Activated CD4-positive, alpha-beta T cell treated with anti-CD3 and anti-CD28 coated beads for 1 hour (primary cell): ENCODE measurements at places on chromosomes 3 and 15.

GRCh38 chr3:193865339-193865738 is 270.6 kb upstream of the HES1 start:
- DNase-seq, result no peak

- no peak for DNase-seq
These were observed 36.2 kb downstream of the ZPLD1 start for GRCh38 chr3:102471001-102471400.

DNA sequence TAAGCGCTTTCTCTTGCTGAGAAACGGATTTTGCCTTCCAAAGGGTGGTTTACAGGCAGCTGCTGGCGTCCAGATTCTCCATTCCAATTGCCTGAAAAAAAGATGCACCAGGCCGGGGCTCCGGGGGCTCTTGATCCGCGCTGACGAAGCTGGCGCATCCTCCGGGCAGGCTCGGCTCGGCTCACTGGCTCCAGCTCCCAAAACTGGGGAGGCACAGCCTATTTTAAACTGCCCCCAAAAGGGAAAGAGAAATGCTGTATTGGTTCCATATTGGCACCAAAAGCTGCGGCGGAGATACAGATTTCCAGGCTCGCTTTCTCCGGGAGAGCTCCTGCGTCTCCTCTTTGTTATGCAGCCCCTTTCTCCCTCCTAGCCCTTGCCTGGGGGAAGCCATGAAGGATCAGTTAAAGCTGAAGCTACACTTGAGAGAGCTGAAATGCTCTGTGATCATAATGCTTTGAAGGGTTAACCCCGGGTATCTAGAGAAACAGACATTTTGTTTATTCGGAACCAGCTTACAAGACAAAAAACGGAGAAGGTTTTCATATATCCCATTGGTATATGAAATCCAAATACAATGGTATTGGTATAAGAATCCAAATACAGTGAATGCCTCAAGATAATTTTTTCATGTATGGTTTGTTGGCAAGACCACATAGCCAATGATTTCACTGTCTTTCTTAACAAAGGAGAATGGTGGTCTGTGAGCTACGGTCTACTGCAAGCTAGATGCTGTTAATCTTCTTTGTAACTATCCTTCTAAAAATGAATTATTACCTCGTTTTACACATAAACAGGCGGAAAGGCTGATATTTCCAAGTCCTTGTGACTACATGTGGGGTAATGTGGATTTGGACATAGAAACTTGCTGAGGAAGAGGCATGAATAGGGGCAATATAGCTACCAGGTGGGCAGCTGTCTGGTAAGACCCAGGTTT is 693 bp downstream of the CD200 start:
- no peak for DNase-seq

DNA sequence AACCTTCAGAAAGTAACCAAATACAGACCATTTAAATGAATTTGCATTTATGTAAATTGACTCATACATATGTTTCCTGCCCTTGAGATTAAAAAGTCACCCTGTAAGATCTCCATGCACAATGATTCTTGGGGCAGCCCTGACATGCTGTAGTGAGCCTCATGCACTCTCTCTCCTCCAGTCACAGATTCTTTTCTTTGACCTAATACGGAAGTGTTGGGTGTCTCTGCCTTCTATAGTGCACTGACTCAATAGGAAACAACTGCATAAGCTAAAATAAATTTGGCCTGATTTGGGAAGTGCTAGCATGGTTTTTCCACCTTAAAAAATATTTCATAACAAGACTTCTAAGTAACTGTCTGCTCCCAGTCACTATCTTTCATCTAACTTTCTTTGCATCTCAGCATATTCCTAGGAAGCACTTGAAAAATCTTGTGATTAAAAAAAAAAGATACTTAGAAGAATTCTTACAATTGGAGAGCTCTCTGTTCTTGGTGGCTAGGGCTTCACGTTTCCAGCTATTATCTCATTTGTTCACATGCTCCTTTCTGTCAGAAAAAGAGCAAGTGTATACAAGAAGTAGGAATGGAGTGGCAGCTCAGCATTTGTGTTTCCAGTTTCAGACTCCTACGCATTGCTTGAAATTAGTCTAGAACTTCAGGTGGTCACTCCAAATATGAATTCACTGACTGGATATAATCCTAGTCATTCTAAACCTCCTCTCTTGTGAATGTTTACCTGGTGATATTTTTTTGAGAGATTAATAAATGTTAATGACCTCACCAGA is 207.9 kb upstream of the COL8A1 start:
- no peak for DNase-seq

GRCh38 chr3:21750831-21751391 is at the start of gene ZNF385D:
Gene ZNF385D, minus strand, starts transcription at chr3:21751210. Its CDS starts 294 bp downstream, at chr3:21750916.
- DNase-seq, result no peak

DNA sequence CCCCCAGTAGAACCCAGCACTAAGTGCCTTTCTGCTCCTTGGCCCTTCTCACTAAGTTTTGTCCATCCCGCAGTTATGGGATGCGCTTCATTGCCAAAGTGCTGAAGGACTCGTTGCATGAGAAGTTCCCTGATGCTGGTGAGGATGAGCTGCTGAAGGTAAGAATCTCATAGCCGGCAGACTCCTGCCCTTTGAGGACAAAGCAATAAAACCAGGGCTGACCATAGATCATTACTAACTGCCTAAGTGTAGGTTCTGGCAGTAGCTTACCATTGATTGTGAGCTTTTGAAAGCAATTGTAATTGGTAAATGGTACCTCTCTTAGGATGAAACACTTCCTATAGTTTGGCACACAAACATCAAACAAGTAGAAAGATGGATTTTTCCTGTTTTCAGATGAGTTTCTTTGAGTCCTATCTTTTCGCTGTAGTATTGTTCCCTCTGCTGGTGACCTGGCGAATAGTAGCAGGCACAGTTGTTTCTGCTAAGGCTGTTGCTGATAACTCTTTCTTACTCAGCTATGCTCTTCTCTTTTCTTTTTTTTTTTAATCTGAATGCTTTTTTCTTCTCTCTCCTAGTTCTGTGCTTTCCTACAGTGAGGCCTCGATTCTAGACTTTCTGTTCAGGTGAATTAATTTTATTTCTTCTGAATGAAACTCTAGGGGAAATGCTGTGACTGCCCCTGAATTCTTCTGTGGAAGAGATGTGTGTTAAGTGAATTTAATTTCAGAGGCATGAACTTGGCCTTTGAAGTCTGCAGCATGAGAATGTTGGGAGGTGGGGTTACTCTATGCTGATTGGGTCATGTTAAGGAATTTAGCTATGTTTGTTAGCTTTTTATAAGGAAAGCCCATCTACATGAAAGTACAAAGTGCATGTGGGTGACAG is 47.4 kb upstream of the CRTC3 start:
- DNase-seq, result peak; percentile 13

GRCh38 chr3:170207717-170208116 is 14.5 kb upstream of the PRKCI start:
- DNase-seq, result no peak

DNA sequence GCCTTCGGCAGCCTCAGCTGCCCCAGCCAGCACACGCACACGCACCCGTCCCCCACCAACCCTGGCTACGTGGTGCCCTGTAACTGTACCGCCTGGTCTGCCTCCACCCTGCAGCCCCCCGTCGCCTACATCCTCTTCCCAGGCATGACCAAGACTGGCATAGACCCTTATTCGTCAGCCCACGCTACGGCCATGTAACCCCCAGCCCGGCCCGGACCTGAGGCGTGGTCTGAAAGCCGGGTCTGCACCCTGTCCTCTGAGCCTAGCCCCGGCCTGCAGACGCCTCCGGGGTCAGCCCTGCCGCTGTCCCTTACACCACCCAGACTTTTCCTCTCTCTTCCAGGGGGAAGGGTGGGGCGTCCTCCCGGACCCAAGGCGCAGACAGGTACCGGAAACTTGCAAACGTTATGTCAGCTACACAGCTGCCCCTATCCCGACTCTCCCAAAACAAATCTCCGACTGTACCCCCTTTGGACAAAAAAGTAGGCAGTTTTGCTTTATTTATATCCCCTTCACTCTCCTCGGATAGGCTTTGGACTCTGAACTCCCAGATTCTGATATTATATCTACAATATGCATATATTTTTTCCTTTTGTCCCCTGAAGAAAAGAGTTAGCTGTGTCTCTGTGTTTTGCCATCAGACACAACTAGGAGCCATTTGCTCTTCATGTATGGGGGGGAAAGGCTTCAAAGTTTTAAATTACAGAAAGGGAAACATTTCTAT is 1.4 kb downstream of the SOX14 start:
- DNase-seq, result no peak

DNA sequence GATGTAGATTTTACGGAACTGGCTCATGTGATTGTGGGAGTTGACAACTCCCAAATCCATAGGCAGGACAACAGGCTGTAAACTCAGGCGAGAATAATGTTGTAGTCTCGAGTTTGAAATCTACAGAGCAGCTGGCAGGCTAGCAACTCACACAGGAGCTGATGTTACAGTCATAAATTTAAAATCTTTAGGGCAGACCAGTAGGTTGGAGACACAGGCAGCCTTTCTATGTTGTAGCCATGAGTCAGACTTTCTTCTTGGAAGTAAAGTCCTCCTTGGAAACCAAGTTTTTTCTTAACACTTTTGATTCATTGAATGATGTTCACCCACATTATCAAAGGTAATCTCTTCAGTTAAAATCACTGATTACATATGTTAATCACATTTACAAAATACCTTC is 89.1 kb upstream of the ALCAM start:
- no peak for DNase-seq

- DNase-seq, result no peak
These were observed at the start of gene HTR3D for GRCh38 chr3:184031187-184031792. Gene HTR3D, plus strand, starts transcription at chr3:184031742. Its CDS starts 0 bp downstream, at chr3:184031742.

DNA sequence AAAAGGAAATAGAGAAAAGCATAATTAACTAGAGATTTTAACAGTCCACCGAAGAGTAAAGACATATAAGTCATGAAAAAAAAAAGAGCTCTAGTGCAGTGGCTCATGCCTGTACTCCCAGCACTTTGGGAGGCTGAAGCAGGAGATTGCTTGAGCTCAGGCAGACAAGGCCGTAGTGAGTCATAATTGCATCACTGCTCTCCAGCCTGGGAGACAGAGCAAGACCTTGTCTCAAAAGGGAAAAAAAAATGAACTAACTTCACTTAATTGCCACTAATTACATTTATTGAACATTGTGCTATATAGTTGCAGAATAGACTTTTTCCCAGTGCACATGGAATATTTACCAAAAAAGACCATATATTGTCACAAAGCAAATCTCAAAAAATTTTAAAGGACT is 221.8 kb downstream of the CBLB start:
- DNase-seq, result no peak

- no peak for DNase-seq
These were observed 55.4 kb downstream of the NUP210 start for GRCh38 chr3:13364602-13365271.

- no peak for DNase-seq
These were observed 60.1 kb downstream of the IGSF11 start for GRCh38 chr3:118974356-118975097.

GRCh38 chr15:90679959-90680358 is 37.2 kb upstream of the BLM start:
- no peak for DNase-seq

DNA sequence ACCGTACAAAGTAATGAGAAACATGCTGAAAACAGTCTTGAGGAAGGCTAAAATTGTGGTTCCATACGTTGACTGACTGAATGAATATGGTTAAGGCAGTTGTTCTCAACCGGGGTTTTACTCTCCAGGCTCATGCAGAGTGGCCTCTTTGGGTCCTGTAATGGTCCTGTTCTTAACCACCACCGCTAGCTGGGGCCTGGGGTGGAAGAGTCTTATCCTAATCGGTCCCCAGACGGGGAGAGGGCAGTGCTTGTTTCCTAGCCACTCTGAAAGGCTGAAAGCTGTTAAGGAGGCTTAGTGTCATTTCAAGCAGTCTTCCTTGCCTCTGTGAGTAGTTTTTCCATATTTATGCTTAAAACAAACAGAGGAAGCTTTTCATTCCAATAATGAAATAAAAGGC is 32.0 kb downstream of the SELENOT start:
- no peak for DNase-seq

DNA sequence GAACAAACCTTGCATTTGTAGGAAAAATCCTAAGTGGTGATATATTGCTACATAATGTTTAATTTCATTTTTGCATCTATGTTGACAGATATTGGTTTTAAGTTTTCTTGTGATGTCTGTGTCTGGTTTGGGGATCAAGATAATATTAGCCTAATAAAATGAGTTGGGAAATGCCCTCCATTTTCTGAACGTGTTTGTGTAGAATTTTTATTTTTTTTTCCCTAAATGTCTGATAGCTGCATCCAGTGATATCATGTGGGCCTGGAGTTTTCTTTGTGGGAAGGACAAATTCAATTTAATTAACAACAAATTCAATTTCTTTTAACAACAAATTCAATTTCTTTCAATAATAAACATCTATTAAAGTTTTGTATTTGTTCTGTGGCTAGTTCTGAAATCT is 35.1 kb downstream of the NEDD4 start:
- no peak for DNase-seq

GRCh38 chr15:51793521-51794305 is 35.7 kb upstream of the TMOD3 start:
- no peak for DNase-seq

DNA sequence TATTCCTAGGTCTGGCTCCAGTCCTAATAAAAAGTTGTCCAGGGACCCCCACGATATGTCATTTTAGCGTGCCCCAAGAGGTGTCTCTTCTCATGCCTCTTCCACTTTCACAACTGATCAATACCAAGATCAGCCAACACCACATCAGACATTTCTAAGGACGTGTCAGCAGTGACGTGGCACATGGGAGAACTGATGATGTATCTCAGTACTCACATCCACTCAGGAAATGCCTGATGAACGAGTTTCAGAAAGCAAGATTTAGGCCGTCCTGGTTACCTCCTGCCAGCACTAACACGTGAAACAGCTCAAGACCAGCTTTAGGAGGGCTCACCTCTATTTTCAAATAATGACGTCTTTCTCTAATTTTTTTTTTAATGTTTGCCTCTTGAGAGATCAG is 19.6 kb downstream of the VGLL4 start:
- no peak for DNase-seq

- DNase-seq, result no peak
These were observed 567.1 kb downstream of the EDEM1 start for GRCh38 chr3:5754602-5755001.

- no peak for DNase-seq
These were observed 678.8 kb downstream of the MCTP2 start for GRCh38 chr15:94910166-94910565.

- DNase-seq, result no peak
These were observed 74.0 kb downstream of the CHSY1 start for GRCh38 chr15:101177866-101178265.

DNA sequence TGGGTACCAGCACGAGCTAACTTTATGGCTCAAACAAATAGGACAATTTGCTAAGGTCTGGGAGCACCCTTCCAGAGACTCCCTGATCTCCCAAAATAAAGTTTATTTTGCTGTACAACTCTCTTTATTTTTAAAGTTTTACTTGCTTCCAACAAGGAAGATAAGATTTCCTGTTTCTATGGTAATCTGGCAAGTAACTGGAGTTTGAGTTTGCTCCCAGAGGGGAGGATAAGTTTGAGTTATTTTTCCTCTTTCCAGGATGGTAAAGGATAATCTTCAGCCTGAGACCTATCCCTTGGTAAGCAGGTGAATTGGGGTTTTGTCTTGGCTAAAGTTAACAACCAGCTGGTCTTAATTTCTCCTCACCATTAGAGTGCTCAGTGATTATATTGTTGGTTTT is 1019.4 kb upstream of the ALCAM start:
- DNase-seq, result no peak

GRCh38 chr15:68204776-68205557 is at the start of gene CALML4:
Gene CALML4, minus strand, starts transcription at chr15:68205332. Its CDS starts 85 bp downstream, at chr15:68205247.
- no peak for DNase-seq

GRCh38 chr15:90191344-90191687 is 9.8 kb upstream of the SEMA4B start:
- no peak for DNase-seq

- no peak for DNase-seq
These were observed 161.8 kb upstream of the CBLB start for GRCh38 chr3:106030627-106030963.
